ENCODE measurements at places on chromosomes 5 and 9.
A peak's percentile ranks its signal among the peaks of the same experiment; 100 is the strongest.

GRCh38 chr9:95974389-95974788, 98.9 kb downstream of the ERCC6L2 start:
- no peak for DNase-seq

DNA sequence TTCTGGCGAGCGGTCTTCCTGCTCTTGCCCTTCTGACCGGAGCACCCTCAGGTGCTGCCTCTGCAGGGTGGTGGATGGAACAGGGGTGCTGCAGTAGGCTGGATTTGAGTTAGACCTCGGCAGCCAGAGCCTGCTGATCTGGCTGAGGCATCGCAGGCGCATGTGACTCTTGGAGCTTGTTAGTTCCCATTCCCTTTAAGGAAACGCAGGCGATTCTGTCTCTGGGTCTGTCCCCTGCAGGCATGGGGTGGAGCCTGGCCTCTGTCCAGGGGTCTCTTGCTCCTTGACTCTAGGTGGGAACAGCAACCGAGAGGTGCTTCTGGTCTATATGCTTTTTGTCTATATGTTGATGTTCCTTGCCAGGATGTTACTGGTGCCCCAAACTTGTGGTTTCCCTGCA, 3.1 kb downstream of the WNK2 start:
- DNase-seq, result no peak

- DNase-seq, result peak; percentile 61
These were observed 27.5 kb upstream of the BOD1 start for GRCh38 chr5:173643964-173644363.

DNA sequence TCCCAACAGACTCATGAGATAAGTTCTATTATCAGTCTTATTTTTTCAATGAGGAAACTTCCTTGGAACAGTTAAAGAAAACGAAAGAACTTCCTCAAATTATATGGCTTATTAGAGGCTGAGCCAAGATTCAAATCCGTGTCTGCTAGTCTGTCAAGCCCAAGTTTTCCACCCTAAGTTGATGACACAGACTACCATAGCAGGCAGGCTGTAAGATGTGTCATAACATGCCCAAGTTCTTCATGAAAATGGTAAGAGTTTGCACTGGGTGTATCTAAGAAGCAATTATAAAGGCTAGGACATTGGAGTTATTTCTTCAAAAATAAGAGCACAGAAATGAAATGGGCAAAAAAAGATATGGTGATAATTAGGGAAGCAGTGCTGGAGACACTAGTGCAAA, 634.5 kb downstream of the BRINP1 start:
- DNase-seq, result no peak

GRCh38 chr5:95850391-95850894, 27.9 kb upstream of the GLRX start:
- no peak for DNase-seq

DNA sequence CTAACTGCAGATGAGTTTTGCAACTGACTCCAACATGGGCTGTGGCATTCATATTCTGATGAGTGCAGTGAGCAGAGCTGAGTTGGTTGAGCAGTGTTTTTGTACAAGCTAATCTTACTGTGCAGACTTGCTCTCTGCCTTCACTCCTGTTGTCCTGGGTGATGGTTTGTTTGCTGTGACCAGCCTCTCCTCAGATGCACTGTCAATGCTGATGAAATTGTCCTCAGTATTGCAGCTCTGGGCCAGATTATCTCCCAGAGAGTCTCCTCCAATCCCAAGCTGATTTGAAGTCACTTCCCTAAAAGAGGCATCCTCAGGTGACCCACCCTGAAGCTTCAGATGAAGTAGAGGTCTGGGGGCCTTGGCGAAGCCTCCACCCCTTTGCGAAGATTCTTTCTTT, 581.8 kb downstream of the ACTL7B start:
- DNase-seq, result no peak

DNA sequence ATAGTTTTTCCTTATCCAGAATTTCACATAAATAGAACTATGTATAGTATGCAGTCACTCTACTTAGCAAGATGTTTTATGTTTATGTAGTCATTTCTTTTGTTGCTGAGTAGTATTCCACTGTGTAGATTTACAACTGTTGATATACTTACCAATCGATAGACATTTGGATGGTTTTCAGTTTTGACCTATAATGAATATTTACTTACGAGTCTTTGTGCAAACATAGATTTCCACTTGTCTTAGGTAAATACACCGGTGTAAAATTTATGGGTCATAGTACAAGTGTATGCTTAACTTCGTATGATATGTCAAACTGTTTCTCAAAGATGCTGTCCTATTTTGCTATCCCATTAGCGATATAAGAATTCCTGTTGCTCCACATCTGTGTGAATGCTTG, 19.7 kb upstream of the OR2K2 start:
- DNase-seq, result peak; percentile 82

Data from DMS153 (cell line).